Activated naive CD4-positive, alpha-beta T cell treated with anti-CD3 and anti-CD28 coated beads, Interleukin-2, amount 50 U/mL, for 16 hours (primary cell): ENCODE measurements at places on chromosomes 16 and 17.

DNA sequence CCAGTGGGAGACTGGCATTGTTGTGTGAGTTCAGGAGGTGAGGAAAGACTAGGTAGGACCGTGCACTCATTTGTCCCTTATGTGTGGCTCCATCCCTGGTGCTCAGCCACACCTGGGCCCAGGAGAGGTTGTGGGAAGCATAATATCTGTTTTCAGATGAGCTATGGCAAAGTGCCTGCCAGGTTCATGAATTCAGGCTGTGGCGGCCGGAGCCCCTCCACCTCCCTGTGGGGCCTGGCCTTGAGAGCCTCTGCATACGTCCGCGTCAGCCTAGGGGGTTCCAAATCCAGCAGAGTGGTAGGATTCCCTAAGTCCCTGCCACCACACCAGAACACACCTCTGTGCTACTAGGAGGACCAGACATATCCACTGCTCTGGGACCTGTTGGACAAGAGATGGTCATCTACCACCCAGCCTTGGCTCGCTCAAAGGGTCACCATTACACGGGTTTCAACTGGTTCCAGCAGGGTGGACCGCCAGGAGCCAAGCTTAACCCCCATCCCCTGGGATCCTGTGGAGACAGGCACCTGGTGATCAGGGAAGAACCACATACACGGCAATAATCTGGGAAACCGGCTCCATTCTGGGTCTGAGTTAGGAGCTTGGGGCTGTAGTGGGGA, 2.0 kb downstream of the B3GNT9 start:
- DNase-seq, result no peak

GRCh38 chr16:56625140-56625942, at the start of gene MT1E:
TSS of gene MT1E (plus strand) at chr16:56625781. CDS start at chr16:56625852, 71 bp downstream.
- DNase-seq, result peak; percentile 75

DNA sequence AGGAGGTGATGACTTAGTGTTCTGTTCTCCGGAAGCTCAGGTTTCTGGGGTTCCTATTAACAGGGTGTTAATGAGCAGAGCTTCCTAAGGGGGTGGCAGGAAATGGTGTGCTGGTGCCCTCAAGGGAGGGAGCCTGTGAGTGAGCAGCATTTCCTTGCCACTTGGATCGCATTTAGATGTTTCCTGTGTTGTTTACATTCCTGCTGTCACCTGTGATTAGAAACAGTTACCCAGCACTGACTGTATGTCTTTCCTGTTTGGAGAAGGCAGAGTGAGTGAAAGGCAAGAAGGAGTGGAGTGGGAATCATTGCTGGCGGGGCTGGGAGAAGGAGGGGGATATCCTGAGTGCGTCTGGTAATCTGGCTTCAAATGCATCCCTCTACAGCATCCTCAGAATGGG, 214.6 kb downstream of the CCDC182 start:
- DNase-seq, result no peak

DNA sequence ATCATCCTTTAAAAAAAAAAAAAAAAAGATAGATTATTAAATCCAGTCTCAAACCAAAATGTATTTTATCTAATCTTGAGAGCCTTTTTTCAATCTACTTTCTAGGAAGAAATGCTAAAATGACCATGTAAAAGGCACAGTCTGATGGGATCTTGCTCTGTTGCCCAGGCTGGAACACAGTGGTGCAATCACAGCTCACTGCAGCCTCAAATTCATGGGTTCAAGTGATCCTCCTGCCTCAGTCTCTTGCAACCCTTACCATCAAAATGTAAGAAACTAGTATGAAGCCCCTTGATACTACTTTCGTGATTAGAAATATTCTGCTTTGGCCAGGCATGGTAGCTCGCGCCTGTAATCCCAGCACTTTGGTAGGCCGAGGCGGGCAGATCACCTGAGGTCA, 70.8 kb downstream of the HELZ start:
- no peak for DNase-seq

GRCh38 chr17:55284001-55284884, 19.5 kb downstream of the HLF start:
- DNase-seq, result no peak

DNA sequence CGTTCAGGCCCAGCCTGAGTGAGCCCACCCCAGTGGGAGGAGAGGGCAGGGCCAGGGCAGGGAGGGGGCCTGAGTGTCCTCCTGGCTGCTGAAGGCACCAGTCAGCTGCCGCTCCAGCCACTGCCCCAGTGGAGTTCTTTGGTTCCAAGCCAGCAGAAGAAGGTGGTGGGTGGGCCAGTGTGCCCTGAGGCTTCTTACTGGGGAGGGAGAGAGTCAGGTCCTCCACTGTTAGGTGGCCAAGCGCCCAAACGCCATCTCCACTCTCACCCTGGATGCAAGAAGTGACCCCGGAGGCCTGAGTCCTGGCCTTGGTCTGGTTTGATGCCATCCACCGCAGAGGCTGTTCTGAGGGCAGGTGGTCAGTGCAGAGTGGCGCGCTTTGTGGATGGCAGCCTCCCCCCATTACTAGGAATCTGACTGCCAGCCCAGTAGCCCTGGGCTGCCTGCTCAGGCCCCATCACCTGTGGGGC, 2.2 kb downstream of the RNF213 start:
- DNase-seq, result no peak

DNA sequence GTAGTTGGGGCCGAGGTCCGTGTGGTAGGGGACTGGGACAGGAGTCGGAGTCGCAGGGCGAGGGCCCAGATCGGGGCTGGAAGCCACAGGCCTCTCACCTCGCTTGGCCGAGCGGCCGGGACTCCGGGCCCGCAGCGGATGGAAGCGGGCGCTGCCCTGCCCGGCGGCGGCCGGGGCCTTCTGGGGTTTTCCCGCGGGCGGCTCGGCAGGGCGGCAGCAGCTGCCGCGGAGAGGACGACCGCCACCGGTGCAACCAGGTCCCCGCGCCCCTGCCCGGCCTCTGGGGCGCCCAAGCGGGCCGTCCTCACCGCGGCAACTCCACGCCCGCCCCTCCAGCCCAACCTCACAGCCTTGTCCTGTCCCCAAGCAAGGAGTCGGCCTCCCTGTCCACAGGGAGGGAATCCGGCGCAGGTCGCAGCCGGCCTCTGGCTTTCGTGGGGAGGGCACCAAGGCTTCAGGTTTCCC, 15.6 kb upstream of the UTP6 start:
- DNase-seq, result no peak

GRCh38 chr17:56978441-56979090, 635 bp downstream of the SCPEP1 start:
- DNase-seq, result no peak

- DNase-seq, result no peak
These were observed 325.7 kb upstream of the TBX2 start for GRCh38 chr17:61073799-61074513.
